ENCODE measurements at places on chromosomes 16 and 17.

GRCh38 chr16:78004517-78004916, 17.8 kb upstream of the CLEC3A start:
- no peak for DNase-seq

- no peak for DNase-seq
Observed at GRCh38 chr17:57694051-57694450, 51.0 kb downstream of the CCDC182 start.

DNA sequence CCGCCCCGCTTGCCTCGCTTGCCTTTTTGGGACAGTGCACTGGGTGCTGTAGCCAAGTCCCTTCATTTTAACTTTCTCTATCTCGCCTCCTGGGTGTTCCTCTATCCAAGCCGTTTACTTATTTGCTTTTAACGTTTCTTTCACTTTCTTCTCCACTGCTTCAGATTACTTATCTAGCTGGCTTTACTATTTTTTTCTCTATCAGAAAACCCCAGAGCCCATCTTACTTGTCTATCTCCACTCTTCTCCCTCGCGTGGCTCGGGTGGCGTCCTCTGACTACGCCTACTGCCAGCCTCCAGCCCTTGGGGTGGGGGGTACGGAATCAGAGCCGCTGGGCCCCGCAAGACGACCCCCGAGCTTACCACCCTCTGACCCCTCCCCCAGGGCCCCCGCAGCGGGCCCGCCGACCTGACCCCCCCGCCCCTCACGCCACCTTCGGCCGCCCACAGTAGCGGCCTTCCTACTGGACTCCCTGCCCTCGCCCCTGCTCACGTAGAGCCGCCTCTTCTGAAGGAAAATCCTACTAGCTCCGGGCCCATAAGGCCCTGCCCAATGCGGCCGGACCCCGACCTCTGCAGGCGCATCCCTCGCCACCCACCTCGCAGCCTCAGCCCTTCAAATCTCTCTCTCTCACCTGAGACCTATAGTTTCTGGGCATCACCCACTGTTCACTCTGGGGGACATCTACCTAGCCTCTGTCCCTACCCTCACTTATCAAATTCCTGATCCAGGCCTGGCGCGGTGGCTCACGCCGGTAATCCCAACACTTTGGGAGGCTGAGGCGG, 1.0 kb upstream of the SLC12A4 start:
- DNase-seq, result no peak

- DNase-seq, result no peak
Observed at GRCh38 chr17:51057534-51057933, 63.1 kb downstream of the SPAG9 start.

Data from skeletal muscle cell (primary cell).